ENCODE measurements at places on chromosomes 5 and 9.

DNA sequence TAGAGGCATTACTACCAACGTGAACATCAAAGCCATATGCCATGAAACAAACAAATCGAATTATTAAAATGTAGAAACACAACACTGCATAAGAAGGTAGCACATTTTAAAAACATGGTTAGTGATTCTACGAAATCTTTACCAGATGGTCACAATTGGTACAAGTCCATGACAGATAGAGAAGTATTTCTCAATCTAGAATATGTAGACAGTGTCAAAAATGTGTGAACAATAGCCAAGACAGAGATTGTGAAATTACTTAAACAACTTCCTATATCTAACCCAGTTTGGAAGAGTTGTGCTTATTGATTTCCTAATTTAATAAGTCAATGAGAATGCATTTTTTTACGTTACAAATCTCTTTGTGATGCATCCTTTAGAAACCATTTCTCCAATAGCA, 1121.6 kb downstream of the MAT2B start:
- no peak for DNase-seq

GRCh38 chr9:127802576-127803443, at the start of gene FPGS:
Gene FPGS (plus strand): TSS chr9:127802882. CDS start chr9:127802925, 43 bp downstream.
- peak; percentile 74 for DNase-seq

GRCh38 chr9:136629001-136629878, 33.5 kb upstream of the EGFL7 start:
- no peak for DNase-seq

GRCh38 chr5:40634154-40634553, 45.6 kb upstream of the PTGER4 start:
- DNase-seq: no peak

DNA sequence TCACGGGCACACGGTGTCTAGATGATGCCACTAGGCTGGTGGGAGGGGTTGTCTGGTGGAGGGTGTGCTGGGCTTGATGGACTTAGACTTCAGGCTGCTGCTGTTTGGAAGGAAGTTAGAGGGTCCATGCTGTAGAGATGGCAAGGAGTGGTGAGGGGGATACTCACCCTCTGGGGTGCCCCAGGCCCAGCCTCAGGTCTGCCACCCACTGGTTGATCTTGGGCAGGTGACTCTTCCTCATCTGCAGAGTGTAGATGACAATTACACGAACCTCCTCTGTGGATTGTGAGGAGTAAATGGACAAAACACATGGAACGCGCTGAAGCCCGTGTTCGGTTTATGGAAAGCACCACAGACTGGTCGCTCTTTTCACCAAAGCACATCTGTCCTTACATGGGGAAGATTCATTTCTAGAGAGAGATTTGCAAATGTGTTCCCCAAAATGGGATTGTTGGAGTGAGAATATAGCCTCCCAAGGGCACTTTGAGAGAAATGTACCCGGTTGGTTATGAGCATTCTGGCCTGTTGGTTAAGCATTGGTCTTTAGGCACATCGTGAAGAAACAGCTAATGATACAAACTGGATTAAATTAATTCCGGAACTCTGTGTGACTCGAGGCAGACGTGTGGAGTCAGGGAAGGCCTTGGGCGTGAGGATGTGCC, 58.2 kb downstream of the ZNF618 start:
- DNase-seq: no peak

GRCh38 chr5:108079753-108080152, 302.1 kb downstream of the FBXL17 start:
- no peak for DNase-seq

DNA sequence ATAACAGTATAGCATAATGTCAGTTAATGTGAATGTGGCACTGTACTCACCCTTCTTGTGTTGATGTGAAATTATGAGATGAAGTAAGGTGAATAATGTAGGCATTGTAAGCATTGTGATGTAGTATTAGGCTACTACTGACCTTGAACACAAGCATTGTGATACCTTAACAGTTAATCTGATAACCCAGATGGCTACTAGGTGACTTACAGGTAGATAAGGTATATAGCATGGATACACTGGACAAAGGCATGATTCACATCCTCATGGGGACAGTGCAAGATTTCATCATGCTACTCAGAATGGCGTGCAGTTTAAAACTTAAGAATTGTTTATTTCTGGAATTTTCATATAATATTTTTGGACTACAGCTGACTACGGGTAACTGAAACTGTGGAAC, 134.8 kb downstream of the ZCCHC7 start:
- no peak for DNase-seq

Measured in T1000 (cell line).